Stimulated activated CD4-positive, alpha-beta T cell treated with anti-CD3 and anti-CD28 coated beads, Interleukin-1b, Interleukin-23, amount 100 ng/mL, for 4 hours (primary cell): ENCODE measurements at places on chromosomes 13 and 19.

DNA sequence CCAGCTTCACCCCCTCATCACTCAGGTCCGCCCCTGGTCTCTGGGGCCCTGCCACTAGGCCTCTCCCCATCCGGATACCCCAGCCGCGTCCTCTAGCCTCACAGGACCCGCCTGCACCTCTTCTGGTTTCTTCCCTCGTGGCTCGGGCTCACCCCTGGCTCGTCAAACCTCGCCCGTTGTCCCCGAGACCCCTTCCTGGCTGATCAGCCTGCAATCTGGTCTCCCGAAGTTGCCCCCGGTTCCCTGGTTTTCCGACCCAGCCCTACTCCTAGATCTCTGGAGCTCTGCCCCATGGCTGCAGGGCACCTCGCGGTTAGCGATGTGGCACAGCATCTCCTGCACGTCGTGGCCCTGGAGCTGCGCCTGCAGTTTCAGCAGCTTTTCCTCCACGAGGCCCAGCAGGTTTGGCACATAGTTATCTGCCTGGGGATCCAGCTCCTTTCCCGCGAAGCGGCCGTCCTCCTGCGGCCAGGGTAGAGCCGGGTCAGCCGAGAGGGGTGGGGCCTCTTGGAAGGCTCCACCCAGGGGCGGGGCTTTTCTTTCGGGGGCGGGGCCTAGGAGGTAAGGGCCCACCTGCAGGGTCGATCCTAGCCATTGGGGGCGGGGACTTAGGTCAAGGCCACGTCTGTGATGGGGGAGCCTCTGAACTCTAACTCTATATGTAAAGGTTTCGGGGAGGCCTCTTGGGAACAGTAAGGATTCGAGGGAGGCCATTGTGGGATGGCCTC, 2.4 kb upstream of the RGL3 start:
- no peak for DNase-seq

DNA sequence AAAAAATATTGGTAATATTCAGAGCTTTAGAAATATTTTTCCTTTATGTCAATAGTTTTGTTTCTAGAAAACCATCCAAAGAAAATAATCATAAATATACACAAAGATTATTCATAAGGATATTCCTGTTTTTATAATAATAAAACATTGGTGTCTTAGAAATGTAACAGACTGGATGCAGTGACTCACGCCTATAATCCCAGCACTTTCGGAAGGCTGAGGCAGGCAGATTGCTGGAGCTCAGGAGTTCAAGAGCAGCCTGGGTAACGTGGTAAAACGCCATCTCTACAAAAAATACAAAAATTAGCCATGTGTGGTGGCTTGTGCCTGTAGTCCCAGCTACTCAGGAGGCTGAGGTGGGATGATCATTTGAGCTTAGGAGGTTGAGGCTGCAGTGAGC, 106.8 kb downstream of the DHRS12 start:
- no peak for DNase-seq

DNA sequence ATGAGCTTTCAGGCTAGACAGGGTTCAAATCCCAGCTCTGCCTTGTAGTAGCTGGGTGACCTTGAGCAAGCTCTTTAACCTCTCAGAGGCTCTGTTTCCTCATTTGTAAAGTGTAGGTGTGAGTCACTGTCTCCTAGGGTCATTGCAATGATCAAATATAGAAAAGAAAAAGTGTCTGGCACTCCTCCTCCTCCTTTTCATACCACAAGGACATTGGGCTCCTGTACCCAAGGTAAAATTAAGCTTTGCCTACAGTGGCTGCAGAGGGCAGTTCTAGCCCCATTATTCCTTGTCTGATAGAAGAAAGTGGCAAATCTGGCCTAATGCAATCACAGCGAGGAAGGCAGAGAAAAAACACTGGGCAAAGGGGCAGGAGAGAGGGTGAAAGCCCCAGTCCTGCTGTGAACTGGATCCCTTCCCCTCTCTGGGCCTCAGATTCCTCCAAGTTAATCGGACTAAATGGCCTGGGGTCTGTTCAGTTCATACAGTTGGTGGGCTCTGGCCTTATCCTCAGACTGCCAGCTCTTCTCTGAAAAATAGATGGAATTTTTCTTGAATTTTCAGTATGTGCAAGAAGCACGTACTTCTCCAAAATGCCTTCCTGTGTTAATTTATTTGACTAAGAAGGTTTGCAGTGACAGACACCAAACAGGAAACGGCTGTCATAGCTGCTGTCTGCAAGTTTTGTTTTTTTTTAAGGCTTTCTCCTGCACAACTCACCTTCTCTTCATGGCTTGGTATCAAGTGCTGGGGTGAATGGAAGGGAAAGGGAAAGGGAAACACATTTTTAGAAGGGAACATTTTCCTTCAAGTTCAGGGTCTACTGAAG, 35.3 kb downstream of the RGCC start:
- DNase-seq = no peak

GRCh38 chr13:29886446-29886845, 36.0 kb upstream of the UBL3 start:
- peak; percentile 3 for DNase-seq

- no peak for DNase-seq
These were observed 355.2 kb downstream of the KCNRG start for GRCh38 chr13:50370303-50370950.
